ENCODE measurements at places on chromosomes 13 and 19.

DNA sequence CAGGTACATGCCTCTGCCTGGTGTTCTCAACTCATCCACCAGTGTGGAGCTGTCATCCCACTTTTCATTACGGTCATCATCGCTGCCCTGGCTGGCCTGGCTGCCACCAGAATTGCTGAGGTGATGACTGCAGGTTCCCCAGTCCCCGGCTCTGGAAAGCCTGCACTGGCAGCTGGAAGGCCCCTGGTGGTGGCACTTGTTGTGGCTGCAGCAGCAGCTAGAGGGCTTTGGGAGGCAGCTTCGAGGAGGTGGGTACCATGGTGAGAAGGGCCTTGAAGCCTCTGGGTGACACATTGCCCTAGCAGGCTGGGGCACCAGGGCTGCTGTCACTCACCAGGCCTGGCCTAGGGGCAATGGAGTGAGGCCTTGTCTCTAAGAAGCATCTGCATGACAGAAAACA is 25.3 kb upstream of the ZNF14 start:
- DNase-seq = no peak

- no peak for DNase-seq
Observed at GRCh38 chr19:28199323-28199722, 1013.6 kb downstream of the UQCRFS1 start.

DNA sequence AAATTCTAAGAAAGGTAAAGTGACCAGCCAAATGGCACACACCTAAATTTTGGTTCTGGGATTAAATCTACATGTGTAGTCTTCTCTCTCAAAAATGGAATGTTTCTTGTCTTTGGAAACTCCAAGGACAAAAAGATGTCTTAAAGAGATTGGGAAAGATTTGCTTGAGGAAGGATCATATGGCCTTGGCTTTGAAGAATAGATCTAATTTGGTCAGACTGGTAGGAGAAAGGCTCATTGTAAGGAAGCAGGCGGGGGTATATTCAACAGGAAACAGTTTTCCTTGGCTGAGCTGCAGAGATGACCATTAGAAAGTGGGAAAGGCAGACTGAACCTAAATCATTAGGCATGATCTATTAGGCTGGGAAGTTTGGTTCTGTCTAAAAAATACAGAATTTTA is 365.3 kb downstream of the DCT start:
- no peak for DNase-seq

DNA sequence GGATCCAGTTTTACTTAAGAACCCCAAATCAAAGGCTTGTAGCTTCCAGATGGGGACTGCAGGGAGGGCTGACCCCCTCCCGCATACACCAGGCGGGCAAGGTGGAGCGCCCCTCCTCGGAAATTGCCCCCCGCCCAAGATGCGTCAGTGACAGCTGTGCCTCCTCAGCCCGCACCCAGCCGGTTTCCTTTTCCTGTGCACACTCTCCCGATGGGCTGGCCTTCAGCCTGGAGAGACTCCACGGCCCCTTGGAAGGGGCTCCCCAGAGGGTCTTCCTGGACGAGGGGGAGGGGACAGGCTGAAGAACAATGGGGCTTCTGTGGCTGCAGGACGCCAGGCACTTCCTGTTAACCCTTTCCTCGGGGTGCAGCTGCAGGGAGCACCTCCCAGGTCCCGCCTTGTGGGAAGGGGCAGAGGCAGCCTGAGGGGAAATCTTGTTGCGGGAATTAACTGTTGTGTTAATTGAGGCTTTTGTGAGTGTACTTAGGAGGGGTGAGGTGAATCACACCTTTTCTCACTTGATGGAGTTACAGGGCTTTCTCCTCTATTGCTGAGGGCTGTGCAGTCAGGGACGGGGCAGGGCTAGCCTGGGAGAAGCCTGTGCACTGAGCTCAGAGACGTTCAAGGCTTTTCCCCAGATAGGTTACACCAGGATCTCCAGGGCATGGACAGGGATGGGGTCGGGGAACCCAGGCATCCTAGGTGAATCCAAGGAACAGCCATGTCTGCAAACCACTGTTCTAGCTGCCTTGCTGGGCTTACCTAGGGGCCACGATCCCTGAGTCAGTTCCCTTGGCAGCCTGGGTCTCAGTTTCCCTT is 14.3 kb downstream of the IER2 start:
- peak; percentile 86 for DNase-seq

GRCh38 chr19:55838906-55839305 is 2.6 kb downstream of the NLRP4 start:
- no peak for DNase-seq

DNA sequence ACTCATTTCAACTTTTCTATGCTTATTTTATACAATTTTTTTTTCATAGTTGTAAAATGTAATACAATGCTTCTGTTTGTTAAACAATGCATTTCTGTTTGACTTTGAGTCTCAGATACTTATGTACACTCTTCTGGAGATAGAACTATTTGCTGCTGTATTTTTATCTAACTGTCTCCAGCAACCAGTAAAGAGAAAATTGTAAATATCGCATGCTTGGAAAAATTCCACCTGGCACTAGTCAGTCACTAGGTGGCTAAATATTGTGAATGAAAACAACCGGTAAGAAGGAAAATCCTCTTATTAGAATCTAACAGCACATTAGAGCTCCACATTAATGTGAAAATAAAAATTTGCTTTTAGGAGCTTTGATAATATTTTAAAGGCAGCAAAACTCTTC is 876.5 kb downstream of the PCDH9 start:
- no peak for DNase-seq

DNA sequence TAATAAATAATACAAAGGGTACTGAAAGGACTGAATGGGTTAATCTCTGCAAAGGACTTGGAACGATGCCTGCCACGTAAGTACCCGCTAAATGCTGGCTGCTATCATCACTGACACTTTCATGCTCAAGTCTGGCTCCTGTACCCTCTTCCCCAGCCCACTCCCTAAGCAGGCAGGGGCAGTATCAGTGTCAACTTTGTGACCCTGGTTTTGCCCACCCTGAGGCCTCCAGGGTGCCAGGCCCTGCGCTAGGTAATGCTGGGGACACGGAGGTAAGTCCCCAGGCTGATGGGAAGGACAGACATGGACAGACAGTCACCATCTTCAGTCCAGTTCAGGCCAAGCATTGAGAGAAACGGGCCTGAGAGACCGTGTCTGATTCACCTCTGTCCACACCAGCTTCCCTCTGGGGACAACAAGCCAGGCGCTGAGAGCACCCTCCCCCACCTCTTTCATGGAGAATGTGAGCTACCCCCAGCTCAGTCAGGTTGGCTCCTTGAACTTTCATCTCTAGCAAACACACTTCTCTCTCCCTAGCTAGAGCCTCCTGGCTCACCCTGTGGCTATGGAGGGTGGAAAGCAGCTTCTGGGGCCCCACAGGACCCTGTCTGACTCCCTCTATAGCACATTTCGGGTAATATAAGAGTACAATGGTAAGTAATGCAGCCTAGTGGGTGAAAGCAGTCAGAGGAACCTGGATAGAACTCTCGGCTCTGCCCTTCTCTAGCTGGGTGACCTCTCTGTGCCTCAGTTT is 800 bp downstream of the ETFB start:
- DNase-seq = no peak

DNA sequence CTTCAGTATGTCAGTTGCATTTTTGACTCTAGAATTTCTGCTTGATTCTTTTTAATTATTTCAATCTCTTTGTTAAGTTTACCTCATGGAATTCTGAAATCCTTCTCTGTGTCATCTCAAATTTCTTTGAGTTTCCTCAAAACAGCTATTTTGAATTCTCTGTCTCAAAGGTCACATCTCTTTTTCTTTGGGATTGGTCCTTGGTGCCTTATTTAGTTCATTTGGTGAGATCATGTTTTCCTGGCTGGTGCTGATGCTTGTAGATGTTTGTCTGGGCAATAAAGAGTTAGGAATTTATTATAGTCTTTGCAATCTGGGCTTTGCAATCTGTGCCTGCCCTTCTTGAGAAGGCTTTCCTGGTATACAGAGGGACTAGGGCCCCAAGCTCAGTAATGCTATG is 18.5 kb upstream of the KBTBD7 start:
- no peak for DNase-seq

DNA sequence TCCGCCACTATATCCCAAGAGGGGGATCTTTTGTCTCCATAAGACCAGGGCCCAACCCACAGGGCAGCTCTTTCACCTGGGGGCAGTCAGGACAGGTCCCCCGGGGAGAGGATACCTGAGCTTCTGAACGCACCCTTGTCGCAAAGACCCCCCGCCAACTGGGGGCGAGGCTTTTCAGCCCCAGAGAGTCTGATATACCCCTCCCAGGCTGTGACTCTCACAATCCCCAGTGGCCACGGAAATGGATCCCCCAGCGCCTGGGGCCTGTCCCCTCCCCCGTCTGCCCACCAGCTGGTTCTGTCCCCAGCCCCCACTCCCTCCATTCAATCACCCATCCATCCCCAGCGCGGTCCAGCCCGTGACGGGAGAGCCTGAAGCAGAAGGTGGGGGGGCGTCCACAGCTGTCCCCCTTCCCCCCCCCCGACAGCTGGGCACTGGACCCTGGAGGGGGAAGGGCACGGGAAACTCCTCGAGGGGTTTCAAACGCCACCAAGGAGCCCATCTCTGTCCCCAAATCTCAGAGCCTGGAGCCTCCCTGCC is 823 bp downstream of the DOCK6 start:
- DNase-seq = peak; percentile 38

GRCh38 chr13:40272776-40273139 is 393.7 kb downstream of the FOXO1 start:
- DNase-seq = no peak

DNA sequence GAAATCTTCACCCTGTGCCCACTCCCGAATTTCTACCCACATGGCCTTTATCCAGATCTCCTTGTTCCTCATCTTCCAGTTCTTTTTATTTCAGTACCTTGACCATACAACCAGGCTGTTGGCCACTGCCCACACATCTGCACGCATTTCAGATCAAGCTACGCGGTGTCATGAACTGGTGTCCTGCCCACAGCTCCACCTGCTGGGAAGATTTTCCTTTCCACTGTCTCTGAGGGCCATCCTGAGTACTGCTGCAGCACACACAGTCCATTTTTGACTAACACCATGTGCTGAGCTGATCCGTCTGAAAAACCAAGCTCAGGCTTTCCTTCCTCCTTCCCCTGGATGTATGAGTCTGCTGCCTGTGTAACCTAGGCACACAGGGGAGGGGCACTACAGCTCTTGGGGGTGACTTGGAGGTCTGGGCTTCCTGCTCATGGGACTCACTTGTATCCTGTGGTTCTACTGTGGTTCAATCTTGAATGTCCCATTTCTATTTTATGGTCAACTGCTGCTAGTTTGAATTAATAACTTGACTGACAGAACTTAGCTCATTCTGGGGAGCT is 71.9 kb downstream of the WASF3 start:
- DNase-seq = peak; percentile 65

DNA sequence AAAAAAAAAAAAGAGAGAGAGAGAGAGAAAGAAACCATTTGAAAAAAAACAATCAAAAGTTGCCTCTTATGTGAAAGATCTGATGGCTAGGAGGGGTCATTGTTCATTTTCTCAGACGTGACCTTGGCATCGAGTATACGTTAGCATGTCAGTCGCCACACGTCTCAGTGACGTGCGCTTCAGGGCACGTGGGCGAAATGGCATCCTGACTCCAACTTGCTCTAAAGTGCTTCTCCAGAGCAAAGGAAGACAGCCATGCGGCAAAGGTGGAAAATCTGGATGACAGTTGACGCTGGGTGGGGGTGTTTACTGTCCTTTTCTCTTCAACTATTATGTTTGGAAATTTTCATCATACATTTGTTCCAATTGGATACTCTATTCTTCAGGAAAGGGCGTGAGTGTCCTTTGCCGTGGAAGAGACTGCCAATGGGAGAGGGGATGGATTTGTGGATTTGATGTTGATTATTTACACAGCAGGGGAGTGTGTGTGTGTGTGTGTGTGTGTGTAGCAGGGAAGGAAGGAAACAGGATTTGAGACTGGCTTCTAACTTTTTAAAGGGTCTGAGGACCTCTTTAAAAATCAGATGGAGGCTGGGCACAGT is 25.0 kb downstream of the KLF2 start:
- DNase-seq = no peak

GRCh38 chr13:76937281-76937820 is 11.0 kb upstream of the ACOD1 start:
- DNase-seq = no peak

GRCh38 chr13:55087085-55087484 is 2053.6 kb upstream of the PRR20A start:
- DNase-seq = no peak

GRCh38 chr19:1521636-1522035 is 2.2 kb upstream of the PLK5 start:
- DNase-seq = no peak

- peak; percentile 59 for DNase-seq
Observed at GRCh38 chr19:7982103-7982502, 23.3 kb downstream of the ELAVL1 start.

GRCh38 chr19:1076951-1077350 is 10.0 kb downstream of the ARHGAP45 start:
- no peak for DNase-seq

All from WERI-Rb-1 (cell line).